ENCODE measurements at places on chromosomes 16 and 17.

GRCh38 chr17:78111016-78111726, 17.4 kb downstream of the TMC6 start:
- no peaks in the 10 kb centered on the region for H3K27me3 ChIP-seq
- H3K36me3 ChIP-seq = peaks cover 42% of the 10 kb centered on the region
- no peak for DNase-seq
- no peak overlapping the region for H3K4me3 ChIP-seq
- H3K27ac ChIP-seq = peak overlapping the region; percentile 69

GRCh38 chr17:14323522-14323981, 22.7 kb downstream of the HS3ST3B1 start:
- H3K4me3 ChIP-seq = no peak overlapping the region
- H3K36me3 ChIP-seq = peaks cover 8% of the 10 kb centered on the region
- H3K27ac ChIP-seq = no peak overlapping the region
- H3K4me1 ChIP-seq = peaks cover 67% of the 10 kb centered on the region

GRCh38 chr16:68972720-68973119, 129.4 kb downstream of the TANGO6 start:
- no peak overlapping the region for H3K27ac ChIP-seq
- H3K36me3 ChIP-seq = peaks cover 31% of the 10 kb centered on the region
- H3K4me3 ChIP-seq = no peak overlapping the region
- no peaks in the 10 kb centered on the region for H3K27me3 ChIP-seq

DNA sequence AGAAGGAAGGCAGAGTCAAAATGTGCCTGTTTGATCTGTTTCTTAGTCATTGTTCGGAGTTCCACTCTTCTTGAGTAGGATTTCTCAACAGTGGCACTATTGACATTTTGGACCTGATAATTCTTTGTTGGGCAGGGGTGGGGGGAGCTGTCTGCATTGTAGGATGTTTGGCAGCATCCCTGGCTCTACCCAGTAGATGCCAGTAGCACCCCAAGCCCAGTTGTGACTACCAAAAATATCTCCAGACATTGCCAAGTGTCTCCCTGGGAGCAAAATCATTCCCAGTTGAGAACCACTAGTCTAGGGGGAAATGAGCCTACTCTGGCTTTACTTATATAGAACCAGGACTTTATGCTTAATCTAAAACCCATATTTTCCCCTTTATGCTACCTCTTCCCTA, 1.1 kb upstream of the GFOD2 start:
- H3K4me1 ChIP-seq = peaks cover 29% of the 10 kb centered on the region
- peak overlapping the region; percentile 82 for H3K4me3 ChIP-seq
- H3K27ac ChIP-seq = peak overlapping the region; percentile 98
- H3K27me3 ChIP-seq = no peaks in the 10 kb centered on the region

- no peaks in the 10 kb centered on the region for H3K4me1 ChIP-seq
- DNase-seq = no peak
- H3K27ac ChIP-seq = no peak overlapping the region
- H3K4me3 ChIP-seq = no peak overlapping the region
Measured at GRCh38 chr16:2831203-2831602, 1.1 kb downstream of the ZG16B start.

DNA sequence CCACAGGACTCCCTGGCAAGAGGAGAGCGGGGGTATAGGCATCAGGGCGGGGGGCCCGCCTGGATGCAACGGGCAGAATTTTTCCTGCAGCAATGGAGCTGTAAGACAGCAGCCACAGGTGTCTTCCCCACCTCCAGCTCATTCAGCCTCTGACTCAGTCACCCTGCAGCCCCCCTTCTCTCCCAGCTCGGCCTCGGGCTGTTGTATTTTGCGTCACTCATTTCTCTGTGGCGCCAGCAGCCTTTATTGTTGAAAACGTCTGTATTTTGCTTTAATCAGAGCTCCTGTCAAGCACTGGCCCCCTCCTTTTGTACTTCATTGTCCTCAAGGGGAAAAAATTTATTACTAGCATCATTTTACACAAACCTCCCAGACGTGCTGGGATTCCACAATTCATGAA, 117.7 kb downstream of the WSCD1 start:
- no peak overlapping the region for H3K4me3 ChIP-seq
- peaks cover 14% of the 10 kb centered on the region for H3K27me3 ChIP-seq
- no peaks in the 10 kb centered on the region for H3K36me3 ChIP-seq

Data from activated CD4-positive, alpha-beta T cell treated with anti-CD3 and anti-CD28 coated beads for 36 hours (primary cell).